ENCODE measurements at places on chromosomes 5 and 9.

GRCh38 chr9:3962496-3962895 lies 337.4 kb downstream of the GLIS3 start:
- DNase-seq: no peak

GRCh38 chr9:91914404-91914803 lies 35.6 kb downstream of the ROR2 start:
- DNase-seq: no peak

- DNase-seq: no peak
Measured at GRCh38 chr5:162392336-162392735, 324.8 kb downstream of the GABRG2 start.

DNA sequence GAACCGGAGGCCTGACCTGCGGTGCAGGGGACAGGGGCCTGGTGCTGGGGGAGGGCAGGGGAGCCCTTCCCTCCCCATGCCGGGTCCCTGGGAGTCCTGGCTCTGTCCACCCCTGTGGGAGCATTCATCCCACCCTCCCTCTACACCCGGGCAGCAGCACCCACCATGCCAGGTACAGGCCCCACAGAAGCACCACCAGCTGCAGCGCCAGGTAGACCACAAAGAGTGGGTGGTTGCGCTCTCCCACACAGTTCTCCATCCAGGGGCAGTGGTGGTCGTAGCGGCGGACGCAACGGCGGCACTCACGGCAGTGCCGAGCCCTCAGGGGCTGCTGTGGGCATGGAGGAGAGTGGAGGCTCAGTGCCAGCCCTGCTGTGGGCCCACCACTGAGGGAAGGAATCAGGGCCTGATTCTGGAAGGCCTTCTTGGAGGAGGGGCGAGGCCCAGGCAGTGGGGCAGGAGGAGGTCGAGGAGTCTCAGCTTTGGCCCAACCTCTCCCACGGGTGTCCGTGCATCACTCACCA lies 2.4 kb downstream of the ZDHHC12 start:
- DNase-seq: no peak

DNA sequence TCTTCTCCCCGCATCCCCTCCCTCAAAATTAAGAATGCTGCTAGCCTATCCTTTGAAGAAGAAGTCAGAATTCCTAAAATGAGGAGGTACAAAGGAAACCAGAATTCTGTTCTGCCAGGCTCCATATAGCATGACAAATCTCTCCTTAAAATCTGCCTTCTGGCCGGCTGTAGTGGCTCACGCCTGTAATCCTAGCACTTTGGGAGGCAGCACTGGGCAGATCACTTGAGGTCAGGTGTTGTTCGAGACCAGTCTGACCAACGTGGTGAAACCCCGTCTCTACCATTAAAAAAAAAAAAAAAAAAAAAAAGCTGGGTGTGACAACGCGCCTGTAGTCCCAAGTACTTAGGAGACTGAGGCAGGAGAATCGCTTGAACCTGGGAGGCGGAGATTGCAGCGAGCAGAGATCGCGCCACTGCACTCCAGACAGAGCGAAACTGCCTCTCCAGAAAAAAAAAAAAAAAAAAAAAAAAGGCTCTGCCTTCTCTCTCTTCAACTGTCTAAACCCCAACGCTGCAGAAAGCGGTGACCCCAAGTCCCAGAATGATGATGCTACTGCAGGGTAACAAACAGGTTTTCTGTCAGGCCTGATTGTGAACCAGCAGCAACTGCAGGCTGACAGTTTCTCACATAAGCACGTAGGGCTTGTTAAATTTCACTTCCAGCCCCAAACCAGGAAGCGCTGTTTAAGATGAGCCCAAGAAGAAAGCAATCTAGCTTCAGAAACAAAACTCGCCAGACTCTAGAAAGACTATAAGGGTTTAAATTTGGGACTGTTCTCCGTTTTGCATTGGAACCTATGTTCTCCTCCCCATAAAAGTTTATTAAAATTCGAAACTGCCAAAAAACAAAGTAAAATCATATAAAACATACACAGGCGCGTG lies 963 bp upstream of the CAST start:
- peak; percentile 45 for DNase-seq

DNA sequence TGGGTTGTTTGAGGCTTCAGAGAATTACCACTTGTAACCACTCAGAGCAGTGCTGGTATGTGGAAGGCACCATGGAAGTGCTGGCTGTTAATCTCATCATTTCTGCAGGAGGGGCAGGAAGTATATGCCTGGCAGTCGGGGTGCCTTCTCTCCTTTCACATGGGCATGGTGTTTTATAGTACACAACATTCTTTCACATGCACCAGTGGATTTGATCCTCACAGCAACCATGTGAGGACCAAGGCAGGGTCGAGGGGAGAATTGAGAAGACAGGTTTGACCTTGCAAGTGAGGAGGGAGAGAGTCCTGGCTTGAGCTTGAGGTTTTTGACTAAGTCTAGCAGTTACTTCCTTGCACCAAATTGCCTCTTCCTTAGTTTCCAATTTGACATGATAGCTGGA lies 38.0 kb upstream of the TRPC7 start:
- DNase-seq: no peak

- DNase-seq: no peak
Measured at GRCh38 chr5:78253201-78253600, 41.3 kb downstream of the AP3B1 start.

DNA sequence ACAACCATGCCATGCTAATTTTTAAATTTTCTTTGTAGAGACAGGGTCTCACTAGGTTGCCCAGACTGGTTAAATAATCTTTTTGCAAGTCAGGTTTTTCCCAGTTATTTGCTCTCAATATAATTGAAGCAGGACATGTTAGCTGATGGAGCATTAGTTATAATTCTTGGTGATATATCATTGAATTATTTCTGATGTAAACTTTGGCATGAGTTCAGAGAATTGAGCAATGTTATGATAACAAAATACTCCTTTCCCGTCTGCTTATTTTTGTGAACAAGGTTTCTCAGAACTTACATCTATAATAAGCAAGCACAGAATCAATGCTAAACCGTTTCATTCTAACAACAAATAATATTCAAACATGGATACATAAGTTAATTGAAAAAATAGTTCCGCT lies 37.8 kb downstream of the BHMT start:
- no peak for DNase-seq

Measured in SW480 (cell line).